ENCODE measurements at places on chromosomes 5 and 9.

GRCh38 chr9:90365666-90366065 lies 277.0 kb downstream of the DIRAS2 start:
- no peak for DNase-seq

- no peak for DNase-seq
These were observed 545.3 kb upstream of the PTPRD start for GRCh38 chr9:11158063-11158462.

GRCh38 chr9:120117081-120117480 lies 462.9 kb downstream of the CDK5RAP2 start:
- DNase-seq, result no peak

DNA sequence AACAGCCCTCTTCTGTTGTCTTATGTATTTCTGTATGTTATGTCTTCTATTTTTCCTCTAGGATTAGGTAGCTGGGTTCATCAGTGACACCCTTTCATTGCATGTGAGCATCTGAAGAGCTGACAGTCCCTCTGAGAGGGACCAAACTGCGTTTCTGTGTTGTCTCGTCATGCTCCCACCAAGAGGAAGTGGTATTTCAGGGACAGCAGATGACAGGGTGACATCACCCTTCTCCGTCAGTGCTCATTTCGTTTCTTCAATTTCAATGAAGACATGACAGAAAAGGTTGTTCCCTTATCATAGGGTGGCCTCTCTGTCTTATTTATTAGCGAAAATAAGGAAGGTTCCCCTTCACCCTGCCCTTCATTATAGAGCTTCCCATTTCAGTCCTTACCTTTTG lies 225.9 kb upstream of the NR4A3 start:
- DNase-seq, result no peak

- DNase-seq, result no peak
These were observed 177.3 kb downstream of the C9orf152 start for GRCh38 chr9:110030632-110031031.

- DNase-seq, result no peak
These were observed 1.1 kb downstream of the CD14 start for GRCh38 chr5:140631831-140632365.

DNA sequence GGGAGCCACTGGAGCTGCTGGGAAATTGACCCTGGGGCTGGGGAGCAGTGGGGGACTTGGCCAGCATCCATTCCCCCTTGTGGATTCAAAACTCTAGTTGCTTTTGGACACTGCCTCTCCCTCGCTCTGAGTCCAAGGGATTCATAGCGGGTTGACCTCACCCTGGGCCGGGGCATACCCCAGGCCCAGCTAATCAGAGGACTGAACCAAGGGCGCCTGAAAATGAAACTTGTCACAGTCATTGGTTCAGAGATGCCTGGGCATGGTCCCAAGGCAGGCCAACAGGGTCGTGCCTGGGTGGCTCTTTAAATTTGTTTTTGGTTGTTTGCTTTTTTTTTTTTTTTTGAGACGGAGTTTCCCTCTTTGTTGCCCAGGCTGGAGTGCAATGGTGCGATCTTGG lies 22.6 kb downstream of the STK10 start:
- no peak for DNase-seq

DNA sequence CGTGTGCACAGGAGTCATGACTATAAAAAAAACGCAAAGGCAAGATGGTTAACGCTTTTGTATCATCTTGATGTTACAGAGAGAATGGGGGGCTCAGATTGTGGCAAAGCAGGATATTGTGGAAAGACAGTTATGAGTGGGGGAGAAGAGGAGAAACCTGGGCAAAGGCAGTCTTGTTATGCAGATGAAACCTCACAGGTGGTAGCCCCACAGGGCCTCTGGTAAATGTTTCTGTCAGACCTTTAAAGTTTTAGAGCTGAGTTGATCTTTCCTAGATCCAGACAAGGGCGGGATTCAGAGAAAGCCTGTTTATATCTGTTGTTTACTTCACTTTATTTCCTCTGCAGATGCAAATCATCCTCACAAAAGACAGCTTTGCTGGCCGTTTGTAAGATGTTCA lies 55.2 kb downstream of the C9orf85 start:
- DNase-seq, result no peak

- no peak for DNase-seq
These were observed 14.1 kb upstream of the LRRC19 start for GRCh38 chr9:27019589-27019988.

- no peak for DNase-seq
These were observed 254.2 kb upstream of the NR4A3 start for GRCh38 chr9:99567436-99567835.

DNA sequence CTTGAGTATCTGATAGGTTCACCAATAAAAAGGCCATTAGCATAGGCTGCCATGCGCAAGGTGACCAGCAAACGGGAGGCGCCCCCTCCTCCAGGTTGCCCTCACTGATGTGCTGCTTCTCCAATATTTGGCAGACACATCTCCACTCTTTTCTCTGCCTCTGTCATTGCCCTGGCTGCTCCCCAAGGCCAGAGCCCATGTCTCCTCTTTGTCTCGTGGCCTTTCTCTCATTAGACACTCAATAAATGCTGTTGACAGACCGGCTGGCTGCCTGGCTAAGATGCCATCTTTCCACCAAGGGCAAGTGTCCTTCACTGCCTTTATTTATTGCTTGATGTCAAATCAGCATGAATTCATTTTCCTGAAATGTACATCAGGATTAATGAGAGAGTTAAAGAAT lies 404.0 kb upstream of the KIF2A start:
- DNase-seq, result no peak

DNA sequence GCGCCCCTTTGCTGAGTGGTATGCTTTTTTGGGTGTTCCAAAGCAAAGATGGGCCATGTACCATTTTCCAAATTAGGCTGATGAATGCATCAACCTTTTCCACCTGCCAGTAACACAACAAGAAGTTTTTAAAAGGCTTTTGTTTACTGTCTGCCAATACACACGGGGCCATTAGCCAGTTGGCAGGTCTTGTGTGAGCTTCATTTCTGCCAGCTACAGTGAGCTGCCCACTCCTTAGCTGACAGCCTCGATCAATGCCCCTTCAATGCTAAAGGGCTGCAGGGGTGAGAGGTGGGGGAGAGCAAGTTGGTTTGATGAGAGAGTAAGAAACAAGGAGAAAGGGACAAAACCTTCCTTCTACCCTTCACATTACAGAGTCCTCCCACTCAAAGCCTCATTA lies 128.7 kb downstream of the C5orf15 start:
- DNase-seq, result no peak

DNA sequence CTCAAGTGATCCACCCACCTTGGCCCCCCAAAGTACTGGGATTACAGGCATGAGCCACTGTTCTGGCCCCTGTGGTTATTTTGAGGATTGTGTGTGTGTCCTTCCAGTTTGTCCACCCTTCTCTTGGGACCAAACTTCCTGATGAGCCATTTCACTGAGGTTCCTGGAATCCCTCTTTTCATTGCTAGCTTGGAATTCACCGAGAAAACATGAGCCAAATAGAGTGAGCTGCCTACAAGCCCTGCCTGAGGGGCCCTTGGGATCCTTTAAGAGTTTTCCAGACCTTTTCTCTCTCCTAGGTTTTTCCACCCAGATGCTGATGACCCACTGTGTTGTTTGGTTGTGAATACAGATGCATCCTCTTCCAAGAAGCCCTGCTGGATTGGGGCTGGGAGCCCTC lies 13.2 kb upstream of the KIF12 start:
- no peak for DNase-seq

DNA sequence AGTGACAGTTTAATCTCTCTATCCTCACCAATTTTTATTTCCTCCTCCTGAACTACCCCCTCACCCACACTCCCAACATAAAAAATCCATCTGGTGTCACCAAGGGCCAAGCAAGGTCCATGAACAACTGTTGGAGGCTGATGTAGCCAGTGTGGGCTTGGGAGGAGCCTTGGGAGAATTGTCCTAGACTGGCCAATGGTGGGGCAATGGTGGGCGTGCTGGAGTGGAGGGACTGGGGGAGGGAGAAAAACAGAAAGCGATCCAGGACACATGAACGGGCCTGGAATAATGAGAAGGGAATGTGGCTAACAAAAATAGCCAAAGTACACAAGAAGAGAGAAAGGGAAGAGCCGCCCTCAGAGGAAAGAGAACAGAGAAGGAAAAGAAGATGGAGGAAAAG lies 272.6 kb downstream of the ENC1 start:
- no peak for DNase-seq

- DNase-seq, result no peak
These were observed 6.9 kb downstream of the ELL2 start for GRCh38 chr5:95954716-95955115.

GRCh38 chr9:36876056-36876455 lies 158.0 kb downstream of the PAX5 start:
- no peak for DNase-seq

DNA sequence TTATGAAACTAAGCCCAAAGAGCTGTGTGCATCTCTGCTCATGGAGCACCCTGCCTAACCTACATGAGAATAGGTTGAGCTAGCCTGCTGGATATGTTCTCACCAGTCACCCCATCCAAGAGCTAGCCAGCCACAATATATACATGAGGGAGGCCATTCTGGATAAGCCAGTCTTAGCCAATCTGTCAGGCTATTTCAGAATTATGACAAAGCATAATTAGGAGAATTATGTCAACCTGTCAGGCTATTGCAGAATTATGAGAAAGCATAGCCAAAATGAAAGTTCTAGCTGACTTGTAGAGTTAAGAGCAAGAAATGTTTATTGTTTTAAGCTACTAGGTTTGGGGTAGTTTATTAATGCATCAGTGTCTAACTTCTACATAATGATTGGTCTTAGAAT lies 189.8 kb downstream of the WDR70 start:
- DNase-seq, result no peak

DNA sequence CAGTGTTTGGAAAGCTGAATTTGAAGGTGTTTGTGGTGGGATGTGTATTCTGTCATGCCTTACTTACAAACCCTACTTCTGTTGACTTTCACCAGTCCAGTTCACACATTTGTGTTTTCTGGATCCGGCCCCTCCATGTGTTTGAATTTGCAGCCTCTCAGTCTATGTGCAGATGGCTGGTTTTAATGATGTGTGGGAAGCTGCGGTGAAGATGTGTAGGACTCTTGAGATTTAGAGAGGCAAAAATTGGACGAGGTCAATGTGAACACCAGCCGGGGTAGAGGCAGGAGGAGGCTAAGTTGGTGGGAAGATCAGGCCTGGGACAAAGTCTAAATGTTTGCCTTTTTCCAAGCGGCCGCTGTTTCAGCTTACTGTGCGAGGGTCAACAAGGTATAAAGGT lies 115.4 kb upstream of the KLF9 start:
- DNase-seq, result no peak

DNA sequence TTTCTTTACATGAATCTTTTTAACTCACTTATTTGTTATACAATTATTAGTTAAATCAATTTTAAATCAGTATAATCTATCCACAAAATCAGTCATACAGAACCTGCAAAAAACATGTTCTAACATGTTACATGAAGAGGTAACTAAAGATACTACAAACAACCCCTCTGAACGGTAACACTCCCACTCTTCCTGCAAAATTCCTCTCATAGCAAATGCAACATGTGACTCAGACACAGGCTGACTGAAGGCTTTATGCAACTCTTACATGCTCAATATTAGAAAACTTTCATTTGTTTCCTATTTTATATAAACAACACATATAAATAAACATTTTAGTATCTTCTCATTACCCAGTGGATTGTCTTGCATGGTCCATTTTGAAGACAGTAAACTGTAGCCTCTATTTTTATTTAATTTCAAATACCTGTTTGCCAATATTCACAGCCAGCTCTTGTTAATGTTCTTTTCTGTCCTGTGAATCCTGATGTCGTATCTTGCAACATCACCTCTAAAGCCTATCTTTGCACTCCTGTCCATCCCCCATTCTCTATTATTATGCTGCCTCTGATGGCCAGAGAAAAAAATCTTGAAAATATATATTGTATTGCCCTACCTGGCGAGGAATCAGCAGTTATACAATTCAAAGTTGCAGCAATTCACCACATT lies 100.5 kb upstream of the CCDC152 start:
- DNase-seq, result no peak

- no peak for DNase-seq
These were observed 66.2 kb downstream of the ARHGEF28 start for GRCh38 chr5:73692166-73692640.

DNA sequence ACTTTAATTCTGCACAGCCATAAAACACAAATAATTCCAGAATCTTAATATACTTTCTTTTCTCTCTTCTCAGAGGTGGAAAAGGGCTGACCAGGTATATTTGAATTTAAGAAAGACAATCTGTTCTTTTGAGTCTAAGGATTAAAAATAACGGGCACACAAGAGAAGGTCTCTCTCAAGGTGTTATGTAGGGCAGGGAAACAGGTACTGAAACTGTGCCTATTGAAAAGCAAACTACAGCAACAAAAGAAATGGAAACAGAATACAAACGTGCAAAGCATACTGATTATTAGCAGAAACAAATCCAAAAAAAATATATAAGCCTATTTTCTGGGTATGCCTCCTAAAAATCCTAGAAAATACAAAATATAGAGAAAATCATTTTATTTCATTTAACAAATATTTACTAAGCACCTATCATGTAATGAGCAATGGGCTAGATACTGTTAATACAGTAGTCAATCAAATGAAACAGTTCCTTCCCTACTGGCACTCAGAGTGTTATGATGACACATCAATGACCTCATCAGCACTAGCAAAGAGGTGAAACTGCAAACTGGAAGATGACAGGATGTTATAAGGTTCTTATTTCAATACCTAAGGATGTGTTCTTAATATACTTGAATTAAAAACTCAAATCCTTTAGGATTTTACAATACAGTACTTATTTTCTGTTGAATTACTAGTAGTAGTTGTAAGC lies 87.7 kb downstream of the AUH start:
- no peak for DNase-seq

Measured in activated CD4-positive, CD25-positive, alpha-beta regulatory T cell (primary cell).